Foreskin fibroblast (primary cell): ENCODE measurements at places on chromosomes 1 and 21.

GRCh38 chr1:6904476-6905170 is 119.4 kb downstream of the CAMTA1 start:
- DNase-seq: no peak

DNA sequence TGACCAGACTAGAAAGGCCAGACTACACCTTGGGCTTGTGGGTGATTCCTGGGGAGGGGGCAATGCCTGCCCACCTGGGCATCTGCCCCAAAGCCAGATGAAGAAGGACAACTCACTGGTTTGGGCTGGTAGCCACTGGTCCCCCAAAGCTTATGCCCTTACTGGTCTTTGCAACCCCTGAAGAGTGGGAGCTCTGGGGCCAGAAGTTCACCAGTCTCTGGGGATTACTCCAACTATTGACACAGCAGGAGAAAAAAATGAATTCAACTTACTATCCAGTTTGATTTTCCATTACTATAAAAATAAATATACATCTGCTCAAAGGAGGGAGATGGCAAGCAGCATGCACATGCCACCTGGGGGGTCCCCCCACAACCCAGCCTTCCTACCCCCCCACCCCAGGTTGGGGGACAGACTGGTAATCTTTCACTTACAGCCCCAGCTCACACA is 2.6 kb downstream of the AHDC1 start:
- no peak for DNase-seq

GRCh38 chr1:216181590-216181989 is 241.7 kb downstream of the USH2A start:
- no peak for DNase-seq

GRCh38 chr1:212935387-212935981 is 14.9 kb upstream of the VASH2 start:
- no peak for DNase-seq

DNA sequence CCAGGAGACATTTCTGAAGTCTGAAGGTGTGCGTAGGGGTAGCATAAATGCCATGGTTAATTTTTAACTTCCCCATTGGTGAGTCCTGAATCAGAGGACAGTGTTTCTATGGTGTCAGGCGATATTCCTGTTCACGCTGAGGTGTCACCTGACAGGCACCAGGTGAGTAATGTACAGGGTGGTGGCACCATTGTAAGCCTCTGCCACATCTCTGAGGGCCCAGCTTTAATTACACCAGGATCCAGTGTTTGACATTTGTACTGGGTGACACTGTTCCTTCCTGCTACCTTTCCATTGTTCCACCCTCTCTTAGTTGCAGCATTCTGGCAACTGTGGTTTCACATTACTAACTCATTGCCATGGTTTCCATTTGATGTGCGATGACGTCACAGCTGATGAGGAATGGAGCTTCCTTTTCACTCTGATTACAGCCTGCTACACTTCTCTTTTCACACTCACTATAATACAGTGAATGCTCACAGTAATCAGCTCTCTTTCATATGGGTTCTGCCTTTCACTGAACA is 40.6 kb upstream of the MARK1 start:
- DNase-seq: peak; percentile 17

DNA sequence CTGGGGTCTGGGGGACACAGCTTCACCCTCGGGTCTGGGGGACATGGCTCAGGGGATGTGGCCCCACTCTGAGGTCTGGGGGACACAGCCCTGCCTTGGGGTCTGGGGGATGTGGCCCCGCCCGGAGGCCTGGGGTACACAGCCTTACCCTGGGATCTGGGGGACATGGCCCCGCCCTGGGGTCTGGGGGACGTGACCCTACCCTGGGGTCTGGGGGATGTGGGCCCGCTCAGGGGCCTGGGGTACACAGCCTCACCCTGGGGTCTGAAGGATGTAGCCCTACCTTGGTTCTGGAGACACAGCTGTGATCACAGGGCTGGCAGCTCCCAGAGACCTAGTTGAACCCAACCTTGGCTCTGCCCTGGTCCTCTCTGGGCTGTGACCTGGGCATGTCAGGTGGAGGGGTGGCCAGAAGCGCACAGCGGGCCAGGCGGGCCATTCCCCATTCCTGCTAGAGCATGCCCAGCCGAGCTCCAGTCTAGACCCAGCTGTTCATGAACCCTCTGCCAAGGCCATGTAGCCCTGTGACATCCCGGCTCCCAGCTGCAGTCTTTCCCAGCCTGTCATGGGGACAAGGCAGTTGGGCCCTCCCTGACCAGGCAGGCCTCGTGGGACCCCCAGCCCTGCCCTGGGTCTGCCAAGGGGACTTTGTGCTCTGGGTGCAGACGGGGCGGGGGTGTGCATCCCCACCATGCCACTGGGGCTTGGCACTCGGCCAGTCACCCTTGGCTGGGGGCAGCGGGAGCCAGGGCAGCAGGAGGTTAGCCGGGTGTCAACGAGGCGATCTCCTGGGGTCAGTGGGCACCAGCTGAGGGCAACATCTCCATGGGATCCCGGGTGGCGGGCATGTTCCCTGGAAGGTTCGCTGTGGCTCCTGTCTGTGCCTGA is 43.9 kb downstream of the WNT9A start:
- no peak for DNase-seq

DNA sequence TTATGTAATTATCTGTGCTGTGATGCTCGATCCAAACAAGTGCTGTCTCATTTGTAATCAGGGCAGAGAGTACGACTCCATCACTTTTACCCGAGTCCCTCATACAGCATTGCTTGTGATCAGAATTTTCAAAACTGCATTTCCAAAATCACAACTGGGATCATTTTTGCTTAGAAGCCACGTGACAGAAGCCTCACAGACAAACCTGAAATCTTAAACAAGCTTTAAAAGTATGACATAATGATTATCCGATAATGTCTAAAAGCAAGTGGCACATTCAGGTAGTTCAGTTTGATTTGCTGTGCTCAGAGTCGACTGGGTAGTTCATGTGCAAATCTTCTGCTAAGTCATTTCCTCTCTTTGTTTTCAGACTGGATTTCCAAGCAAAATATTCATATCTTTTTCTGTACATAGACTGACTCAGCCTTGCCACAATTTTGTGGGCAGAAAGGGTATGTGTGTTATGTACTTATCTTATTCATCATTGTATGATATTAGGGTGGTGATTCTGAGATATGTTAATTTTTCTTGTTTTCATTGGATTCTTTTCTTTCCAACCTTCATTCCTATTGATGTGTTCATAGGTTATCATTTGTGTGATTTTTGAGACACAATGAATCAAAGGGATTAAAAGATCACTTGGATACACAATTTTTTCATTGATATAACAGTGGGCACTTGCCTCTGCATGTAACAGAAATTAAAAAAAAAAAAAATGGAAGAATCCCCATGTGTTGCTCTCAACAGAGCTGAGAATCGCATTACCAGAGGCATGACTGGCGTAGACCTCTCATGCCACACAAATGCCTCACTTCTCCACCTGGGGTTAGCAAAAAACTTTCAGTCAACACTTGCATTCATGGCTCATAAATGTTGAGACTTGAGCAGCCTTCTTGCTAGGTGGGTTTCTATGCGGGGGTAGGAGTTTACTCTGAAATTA is 355.7 kb downstream of the LTN1 start:
- peak; percentile 84 for DNase-seq

DNA sequence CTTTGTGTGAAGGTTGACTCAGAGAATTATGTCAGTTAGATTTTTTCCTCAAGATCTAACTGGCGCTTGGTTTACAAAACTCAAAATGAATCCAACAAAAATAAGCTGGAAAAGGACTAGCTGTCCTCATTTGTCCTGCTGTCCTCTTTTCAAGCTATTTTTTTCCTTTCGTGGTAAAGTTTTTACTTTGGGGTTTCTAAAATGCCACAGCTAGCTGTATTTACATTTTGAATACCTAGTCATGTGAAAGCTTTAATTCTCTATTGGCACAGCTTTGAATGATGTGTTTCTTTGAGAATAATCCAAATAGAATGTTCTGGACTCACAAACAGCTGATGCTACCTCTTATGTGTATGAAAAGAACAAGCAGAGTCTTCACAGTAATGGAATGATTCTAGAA is 673.6 kb upstream of the NR5A2 start:
- DNase-seq: no peak

DNA sequence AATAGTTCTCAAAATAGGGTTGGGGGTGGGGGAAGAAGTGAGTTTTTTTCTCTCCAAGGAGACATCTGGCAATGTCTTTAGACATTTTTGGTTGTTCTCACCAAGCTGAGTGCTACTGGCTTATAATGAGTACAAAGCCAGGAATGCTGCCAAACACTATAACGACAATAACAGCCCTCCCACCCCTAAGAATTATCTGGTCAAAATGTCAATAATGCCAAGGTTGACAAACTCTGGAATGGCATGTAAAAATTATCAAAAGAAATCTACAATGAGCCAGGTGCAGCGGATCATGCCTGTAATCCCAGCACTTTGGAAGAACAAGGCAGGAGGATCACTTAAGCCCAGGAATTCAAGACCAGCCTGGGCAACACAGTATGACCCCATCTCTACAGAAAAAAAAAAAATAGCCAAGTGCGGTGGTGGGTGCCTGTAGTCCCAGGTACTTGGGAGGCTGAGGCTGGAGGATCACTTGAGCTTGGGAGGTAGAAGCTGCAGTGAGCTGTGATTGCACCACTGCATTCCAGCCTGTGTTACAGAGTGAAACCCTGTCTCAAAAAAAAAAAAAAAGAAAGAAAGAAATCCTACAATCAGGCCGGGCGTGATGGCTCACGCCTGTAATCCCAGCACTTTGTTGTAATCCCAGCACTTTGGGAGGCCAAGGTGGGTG is 2.5 kb downstream of the ATP5PF start:
- DNase-seq: no peak

DNA sequence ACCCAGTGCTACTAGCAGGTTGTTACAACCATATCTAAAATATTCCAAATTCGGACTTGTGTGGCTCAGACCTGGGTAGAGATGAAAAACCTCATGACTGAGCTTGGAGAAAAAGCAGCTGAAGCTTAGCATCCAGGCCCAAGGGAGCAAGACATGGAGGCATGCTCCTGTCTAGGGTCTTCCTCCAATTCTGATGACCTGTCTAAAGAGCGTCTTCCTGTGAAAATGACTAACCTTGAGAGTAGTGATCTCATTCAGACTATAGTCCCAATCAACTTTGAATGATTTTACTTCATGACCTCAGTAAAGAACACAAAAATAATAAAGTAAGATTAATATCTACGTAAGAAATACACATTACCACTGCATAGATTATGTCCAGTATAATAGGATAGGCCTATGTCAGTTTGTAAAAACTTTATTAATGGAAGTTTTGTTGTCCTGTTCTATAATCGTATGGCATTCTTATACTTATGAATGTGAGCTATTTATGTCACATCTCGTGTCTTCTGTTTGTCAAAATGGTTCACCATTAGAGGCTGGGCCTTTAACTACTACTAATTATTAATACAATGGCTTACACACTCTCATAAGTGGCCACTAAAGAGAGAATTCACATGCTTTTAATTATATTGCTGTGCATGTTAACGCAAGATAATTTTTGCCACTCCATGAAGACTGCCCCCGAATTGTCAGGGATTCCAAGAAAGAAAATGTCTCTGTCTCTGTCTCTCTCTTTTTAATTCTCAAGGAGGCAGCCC is 201.3 kb downstream of the NCAM2 start:
- DNase-seq: peak; percentile 8

DNA sequence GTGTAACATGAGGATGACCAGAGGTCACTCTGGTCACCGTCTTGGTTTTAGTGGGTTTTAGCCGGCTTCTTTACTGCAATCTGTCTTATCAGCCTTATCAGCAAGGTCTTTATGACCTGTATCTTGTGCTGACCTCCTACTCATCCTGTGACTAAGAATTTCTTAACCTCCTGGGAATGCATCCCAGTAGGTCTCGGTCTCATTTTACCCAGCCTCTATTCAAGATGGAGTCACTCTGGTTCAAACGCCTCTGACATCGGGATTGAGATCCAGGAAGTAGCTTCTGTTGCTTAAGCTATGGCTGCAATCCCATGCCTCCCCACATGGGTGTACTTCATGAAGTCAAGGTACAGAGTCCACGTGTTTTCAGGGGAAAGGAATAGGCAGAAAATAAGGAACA is 19.9 kb downstream of the FMN2 start:
- DNase-seq: no peak

DNA sequence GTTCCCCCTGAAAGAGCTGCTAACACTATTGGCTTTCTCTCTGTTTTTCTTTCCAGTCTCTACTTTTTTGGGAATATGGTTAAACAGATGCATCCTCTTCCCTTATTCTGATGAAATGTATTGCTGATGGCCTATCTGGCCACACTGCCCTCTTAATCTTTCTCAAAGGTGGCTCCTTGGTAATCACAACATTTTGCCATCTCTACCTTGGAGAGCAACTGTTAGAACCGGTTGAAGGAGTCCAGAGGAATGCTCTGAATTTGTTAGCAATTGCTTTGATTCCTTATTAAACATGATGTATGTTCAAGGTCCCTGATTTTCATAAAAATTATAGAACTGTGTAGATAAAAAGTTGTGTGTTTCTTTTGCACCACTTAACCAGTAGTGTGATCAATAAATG is 50.1 kb upstream of the ARID1A start:
- no peak for DNase-seq

- DNase-seq: no peak
Observed at GRCh38 chr1:206947255-206947654, 989 bp upstream of the PIGR start.

DNA sequence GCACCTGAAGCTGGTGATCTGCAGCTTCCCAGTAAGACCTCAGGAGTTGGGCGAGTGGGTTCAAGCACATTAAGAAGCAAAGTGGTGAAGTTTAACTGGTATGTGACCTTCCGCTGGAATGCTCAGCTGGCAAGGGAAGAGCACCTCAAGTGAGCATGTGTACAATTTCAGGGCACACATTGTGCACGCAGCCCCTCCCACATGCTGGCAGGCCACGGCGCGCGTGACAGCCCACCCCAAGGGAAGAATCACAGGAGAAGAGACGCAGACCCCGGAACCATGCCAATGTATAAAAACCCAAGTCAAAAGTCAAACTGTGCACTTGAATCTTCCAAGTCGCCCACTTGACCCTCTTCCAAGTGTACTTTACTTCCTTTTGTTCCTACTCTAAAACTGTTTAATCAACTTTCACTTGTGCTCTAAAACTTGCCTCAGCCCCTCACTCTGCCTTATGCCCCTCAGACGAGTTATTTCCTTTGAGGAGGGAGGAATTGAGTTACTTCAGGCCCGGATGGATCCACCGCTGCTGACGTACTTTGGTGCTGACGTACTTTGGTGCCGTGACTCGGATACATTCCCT is 20.0 kb downstream of the LRRC3 start:
- no peak for DNase-seq

DNA sequence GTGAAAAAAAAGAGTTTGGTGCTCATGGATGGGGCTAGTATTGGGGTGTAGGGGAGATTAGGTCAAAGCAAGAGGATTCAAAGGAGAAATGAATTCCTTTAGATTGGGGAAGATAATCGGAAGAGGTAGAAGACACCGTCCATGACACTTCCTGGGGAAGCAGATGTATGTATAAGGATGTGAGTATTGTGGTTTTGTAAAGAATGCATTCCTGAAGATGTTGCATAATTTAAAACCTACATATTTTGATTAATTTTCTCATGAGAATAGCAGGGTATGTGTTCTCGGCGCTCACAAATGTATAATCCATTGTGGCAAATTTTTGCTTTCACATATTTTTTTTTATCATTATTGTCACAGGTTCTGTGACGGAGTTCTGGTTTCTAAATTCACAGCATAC is 5.5 kb upstream of the LGALS8 start:
- no peak for DNase-seq

GRCh38 chr1:27666791-27667254 is 5.2 kb downstream of the IFI6 start:
- no peak for DNase-seq

GRCh38 chr1:9349331-9349851 is 56.7 kb downstream of the SPSB1 start:
- peak; percentile 69 for DNase-seq

GRCh38 chr1:234544087-234544579 is 65.2 kb upstream of the TARBP1 start:
- DNase-seq: peak; percentile 97

- DNase-seq: no peak
Observed at GRCh38 chr1:72023063-72023930, 259.0 kb downstream of the NEGR1 start.
